ENCODE measurements at places on chromosomes 2 and 18.

DNA sequence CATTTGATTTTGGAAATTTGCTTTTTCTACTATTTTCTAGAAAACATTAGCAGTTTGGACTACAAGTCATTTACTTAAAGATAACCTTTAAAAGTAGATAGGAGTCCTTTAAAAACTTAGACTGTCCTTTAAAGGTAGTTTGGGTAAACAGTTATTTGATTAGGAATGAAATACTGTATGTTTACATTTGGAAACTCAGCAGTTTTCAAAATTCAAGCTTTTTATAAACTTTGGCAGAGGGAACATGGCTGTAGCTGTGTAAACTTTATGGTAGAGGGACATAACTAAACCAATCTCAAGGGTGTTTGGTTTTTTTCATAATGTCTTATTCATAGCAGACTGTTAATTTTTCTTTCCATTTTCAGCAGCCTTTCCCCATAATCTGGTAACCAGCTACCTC is 90.7 kb downstream of the SMCHD1 start:
- DNase-seq = no peak

DNA sequence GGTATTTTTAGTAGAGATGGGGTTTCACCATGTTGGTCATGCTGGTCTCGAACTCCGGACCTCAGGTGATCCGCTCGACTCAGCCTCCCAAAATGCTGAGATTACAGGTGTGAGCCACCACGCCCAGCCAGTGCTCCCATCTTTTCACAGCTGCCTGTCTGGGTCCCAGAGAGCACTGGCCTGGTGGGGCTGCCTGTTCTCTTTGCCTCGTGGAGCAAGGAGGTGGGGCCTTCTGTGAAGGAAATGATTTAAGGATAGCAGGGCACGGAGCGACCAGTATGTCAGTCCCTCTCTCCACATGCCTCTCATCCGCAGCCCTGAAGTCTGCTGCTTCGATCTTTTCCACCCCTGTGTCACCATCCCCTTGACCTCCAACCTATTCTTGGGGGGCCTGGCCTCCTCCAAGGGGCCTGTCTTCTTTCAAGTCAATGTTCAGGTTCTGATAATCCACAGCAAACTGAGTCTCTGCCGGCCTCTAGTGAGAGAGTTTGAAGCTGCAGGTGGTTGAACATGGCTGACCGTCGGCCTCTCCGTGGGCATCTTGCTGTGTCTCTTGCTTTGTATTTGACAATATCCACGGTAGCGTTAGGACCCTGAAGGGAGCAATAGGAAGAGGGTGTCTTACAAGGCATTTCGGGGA is 28.2 kb upstream of the GIGYF2 start:
- no peak for DNase-seq

DNA sequence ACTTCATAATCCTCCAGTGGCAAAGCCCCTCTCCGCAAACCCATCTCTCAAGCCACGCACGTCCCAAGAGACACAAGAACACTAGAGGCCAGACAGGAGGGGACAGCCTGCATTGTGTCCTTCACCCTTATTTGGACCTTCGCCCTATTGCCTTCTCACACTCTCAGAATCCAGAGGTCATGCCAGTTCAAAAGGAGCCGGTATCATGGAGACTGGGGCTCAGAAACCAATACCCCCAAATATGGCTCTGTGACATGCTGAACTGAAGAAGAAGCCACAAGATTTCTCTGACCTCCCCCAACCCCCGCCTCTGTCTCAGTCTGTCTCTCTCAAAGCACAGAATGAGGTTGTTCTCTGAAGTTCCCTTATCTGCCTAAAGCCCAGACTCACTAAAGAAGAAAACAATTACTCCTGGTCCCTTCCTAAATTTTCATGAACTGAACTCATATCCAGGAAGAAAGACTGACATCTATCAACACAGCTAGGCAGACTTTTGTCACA is 19.2 kb upstream of the SPATA3 start:
- DNase-seq = no peak

DNA sequence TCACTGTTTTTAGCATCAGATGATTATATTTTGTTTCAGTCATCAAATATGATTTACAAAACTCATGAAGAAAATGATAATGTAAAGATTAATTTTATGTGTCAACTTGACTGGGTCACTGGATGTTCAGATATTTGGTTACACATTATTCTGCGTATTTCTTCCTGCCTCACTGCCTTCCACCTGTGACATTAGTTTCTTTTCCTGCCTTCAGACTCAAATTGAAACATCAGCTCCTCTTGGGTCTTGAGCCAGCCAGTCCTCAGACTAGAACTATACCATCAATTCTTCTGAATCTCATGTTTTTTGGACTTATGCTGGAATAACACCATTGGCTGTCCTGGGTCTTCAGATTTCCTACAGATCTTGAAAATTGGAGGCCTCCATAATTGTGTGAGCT is 96.7 kb downstream of the ZNF385B start:
- no peak for DNase-seq

DNA sequence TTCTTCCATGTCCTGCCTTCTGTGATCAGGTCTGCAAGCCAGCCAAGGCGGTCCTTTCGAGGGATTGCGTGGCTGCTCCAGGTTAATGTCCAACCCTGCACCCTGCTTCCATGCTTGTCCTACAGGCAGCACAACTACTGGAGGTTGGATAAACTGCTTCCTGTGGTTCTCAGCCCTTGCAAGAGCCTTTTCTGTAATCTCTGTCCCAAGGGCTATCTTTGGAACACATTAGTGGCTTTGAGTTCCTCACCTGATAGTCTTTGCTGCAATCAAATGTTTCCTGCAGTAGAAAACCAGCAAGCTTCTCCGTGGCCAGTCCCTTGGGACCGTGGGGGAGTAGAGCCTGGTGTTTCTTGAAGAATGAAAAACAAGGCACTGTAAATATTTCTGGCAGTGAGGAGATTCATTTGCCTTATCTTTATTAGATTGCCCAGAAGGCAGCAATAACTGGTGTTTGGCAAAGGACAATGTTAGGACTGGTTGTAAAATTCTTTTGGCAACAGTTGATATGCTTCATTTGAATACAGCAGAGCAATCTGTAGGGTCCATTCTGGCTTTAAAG is 214.4 kb downstream of the FHOD3 start:
- DNase-seq = no peak

DNA sequence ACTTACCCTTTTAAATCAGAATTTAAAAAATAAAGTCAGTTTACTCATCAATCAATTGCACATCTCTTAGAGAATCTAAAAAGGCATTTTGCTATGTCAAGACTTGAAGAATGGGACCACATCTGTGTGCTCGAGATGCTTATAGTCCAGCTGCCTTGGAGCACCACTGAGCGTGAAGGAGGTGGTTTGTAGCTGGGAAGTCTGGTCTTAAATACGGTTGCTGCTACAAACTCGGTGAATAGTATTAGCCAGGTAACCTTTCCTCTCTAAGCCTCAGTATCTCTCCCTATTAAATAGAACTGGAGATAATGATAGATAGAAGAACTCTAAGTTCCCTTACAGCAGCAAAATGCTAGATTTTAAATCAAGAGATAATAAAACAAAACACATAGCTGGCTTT is 289.7 kb downstream of the TRIB2 start:
- DNase-seq = no peak

DNA sequence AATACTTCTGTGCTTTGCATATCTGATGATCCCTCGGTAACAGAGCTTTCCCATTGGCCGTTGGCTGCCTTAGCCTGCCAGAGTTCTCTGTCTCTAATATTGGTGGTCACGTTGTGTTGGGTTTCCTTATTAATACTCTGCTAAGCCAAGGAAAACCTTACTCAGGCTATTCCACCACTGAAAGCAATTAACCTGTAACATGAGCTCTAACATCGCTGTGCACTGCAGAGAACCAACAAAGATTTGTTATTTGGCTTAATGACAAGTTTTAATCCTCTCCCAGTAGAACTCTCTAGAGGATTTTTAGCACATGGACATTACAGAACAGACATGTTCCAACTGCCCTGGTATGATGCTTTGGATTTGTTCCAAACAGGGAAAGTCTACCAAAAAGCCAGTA is 825.9 kb upstream of the POU3F3 start:
- DNase-seq = no peak

GRCh38 chr18:77191071-77191751 is 58.4 kb upstream of the GALR1 start:
- DNase-seq = peak; percentile 36

DNA sequence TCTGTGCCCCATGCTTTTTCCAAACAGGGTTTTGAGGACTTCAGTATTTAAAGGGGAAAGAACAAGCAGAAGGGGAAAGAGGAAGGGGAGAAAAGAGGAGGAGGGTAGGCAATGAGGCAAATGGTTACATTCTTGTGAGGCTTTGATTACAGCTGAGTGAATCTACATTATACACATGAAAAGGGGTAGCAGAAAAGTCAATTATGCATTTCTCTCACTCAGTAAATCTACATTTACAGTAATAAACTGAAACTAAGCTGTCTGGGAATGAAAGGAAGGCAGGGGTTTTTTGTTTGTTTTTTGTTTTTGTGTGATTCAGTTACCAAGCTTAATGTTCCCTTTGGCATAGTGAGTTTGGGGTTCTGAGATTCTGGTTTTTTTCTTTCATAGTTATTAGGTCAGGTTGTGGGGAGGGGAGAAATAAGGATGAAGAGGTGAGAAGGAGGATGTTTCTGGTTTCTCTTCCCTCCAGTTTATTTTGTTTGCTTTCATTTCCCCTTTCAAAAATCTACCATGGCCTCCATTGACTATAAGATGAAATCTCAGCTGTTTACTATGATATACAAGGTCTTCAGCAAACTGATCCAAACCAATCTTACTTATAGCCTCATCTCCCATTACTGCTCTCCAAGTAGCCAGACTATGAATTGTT is 18.7 kb downstream of the C18orf63 start:
- DNase-seq = no peak

GRCh38 chr18:11993264-11993916 is 12.1 kb downstream of the IMPA2 start:
- DNase-seq = no peak

DNA sequence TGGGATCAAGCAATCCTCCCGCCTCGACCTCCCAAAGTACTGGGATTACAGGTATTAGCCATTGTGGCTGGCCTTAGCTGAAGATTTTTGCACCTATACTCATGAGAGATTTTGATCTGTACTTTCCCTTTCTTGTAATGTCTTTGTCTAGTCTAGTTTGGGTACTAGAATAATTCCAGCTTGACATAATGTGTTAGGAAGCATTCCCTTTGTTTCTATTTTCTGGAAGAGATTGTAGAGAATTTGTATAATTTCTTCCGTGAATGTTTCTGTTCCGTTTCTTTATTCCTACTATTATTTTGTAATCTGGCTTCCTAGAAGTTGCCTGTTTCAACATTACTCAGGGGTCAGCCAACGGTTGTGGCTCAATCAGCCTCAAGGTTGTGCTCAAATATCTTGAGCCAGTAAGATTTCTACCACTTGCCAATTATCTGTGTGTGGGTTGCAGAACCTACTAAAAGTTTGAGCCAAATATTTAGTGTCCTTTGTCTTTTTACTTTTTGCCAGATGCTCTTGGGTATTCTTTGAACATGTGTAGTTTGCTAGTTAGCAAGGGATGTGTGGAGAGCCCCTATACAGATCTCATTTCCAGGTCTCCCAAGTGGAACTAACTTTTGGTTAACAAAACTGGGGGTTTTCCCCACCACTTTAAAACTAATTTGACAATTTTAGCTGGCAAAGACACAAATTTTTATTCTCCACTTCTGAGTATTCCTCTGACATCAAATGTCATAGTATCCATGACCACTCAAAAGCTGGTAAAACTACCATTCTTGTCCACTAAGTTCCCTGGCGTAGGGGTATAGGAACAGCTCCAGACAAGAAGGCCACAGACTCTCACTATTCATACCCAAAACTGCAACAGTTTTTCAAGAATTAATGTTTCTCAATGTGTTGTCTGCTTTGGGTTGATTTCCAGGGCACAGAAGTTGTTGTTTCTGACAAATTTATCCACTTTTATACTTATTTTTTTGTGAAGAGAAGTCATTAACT is 42.8 kb upstream of the BAZ2B start:
- DNase-seq = no peak

GRCh38 chr18:73544032-73544431 is 603.6 kb downstream of the FBXO15 start:
- DNase-seq = no peak

DNA sequence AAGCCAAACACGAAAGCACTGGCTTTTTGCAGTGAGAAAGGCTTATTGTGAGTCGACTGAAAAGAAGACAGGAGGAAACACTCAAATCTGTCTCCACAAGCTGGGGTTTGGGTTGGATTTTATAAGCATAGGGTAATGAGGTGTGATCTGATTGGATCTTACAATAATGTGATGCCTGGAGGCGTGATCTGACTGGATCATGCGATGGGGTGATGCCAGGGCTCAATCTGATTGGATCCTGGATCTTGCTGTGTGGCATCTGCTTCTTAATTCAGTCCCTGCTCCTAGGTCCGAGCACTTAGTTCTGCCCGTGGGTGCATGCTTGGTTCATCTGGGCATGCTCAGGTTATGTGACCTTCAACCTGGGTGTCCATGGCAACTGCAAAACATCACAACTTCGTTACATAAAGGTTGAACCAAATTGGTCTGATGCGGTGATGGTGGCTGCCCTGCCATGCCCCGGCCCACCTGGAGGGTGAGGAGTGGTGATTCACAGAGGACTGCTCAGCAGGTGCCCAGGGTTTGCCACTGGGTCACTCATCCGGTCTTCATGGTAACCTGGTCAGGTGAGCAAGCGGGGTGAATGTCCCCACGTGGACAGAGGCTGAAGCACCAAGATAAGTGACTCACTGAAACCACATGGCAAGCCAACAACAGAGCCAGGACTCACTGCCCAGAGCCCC is 111.0 kb downstream of the KCNF1 start:
- DNase-seq = no peak

DNA sequence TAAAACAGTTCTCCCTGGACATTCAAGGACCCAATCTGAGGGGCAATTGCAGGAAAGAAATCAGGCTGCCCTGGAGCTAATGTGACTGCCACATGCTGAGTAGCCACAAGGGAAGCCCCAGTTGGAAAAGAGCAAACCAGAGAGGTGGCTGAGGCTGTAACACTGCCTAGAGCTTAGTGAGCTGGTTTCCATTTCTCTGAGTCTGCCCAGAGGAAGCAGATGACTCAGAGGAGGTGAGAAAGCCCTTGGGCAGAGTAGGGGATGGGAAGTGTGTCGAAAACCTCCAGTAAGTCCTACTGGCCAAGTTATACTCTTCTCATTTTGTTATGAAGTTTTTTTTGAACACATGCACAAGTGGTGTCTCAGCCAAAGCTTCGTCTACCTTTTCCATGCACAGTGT is 753.0 kb downstream of the CNTNAP5 start:
- DNase-seq = no peak

- no peak for DNase-seq
Measured at GRCh38 chr2:8329660-8330622, 351.9 kb upstream of the ID2 start.

GRCh38 chr2:36356990-36357846 is 1.6 kb downstream of the CRIM1 start:
- DNase-seq = peak; percentile 61

DNA sequence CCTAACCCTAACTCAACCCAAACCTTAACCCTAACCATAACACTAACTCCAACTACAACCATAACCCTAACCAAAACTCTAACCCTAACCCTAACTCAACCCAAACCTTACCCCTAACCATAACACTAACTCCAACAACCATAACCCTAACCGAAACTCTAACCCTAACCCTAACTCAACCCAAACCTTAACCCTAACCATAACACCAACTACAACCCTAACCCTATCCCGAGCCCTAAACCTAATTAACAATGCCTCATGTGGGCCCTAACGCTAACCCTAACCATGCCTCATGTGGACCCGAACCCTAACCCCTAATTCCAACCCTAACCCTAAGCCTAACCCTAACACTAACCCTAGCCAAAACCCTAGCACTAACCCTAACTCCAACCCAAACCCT is 11.5 kb upstream of the GPR35 start:
- DNase-seq = no peak

- peak; percentile 36 for DNase-seq
Measured at GRCh38 chr2:65232636-65233035, 5.0 kb downstream of the ACTR2 start.

GRCh38 chr18:32072321-32072720 is 19.4 kb upstream of the RNF138 start:
- no peak for DNase-seq

Data from AG08396 (cell line).